ENCODE measurements at places on chromosomes 12 and 14.
A peak's percentile ranks its signal among the peaks of the same experiment; 100 is the strongest.

- no peak for DNase-seq
These were observed 367.3 kb downstream of the C12orf50 start for GRCh38 chr12:87661786-87662377.

DNA sequence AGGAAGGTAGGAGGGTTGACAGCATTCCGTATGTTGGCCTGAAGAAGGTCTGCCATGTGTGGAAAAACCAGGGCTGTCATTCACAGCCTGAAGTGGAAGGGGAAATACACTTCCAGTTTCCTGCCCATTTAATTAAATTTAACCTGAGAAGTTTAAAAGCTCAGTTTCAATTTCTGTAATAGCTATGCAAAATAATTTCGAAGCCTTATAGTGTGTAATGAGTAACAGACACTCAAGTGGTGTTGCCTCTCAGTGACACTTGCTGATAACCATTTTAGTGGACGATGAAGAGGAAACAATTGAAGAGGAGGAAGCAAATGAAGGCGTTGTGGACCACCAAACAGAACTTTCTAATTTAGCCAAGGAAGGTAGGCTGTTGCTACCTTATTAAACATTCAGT is 44.8 kb downstream of the EP400 start:
- no peak for DNase-seq

GRCh38 chr14:75522224-75522982 is at the start of gene BATF:
BATF (plus strand) TSS chr14:75522469; CDS start chr14:75522683, 214 bp downstream.
- no peak for DNase-seq

- DNase-seq = no peak
These were observed 66.7 kb downstream of the GALNT16 start for GRCh38 chr14:69326611-69327010.

DNA sequence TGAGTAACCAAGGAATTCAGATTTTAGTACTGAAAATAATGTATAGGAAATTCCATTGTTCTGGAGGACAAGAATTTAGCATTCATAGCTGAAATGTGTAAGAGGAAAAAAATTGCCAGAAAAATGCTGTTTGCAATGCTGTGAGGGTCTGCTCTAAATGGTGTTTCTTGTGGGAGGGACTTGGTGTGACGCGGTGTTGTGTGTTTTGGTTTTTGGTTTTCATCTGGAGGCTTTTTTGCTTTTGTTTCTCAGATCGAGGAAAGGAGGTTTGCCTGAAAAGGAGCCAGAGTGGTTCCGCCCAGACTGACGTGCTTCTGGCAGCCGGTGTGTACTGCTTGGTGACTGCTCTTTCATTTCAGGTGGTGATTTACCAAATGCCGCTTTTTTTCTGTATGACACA is 211.8 kb upstream of the HMGA2 start:
- DNase-seq = no peak

GRCh38 chr14:89254166-89254909 is 162.7 kb downstream of the FOXN3 start:
- peak; percentile 64 for DNase-seq

DNA sequence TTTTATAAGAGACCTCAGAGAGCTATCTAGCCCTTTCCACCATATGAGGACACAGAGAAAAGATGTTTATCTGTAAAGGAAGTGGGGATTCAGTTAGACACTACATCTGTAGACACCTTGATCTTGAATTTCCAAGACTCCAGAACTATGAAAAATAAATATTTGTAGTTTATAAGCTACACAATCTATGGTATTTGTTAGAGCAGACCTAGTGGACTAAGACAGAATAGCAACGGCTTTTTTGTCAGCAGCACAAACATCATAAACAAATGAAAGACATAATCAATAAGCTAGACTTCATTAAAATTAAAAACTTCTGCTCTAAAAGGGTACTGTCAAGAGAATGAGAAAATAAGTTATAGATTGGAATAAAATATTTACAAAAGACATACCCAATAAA is 810.1 kb downstream of the FSCB start:
- DNase-seq = no peak

DNA sequence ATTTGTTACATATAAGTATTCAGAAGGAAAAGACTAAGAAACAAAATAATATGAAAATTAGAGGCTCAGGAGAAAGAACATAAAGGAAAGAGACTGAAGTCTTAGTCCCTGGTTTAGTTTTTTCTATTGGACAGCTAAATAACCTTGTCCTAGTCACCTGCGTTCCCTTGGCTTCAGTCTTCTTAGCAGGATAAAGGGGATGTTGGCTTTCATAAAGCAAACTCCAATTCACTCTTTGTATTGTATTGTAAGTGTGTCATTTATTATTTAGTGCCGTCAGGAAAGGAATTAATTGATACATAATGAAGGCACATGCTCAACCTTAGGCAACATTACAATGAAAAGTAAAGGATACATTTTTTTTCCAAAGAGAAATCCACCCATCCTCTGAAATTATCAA is 190.3 kb upstream of the PPFIA2 start:
- DNase-seq = no peak

DNA sequence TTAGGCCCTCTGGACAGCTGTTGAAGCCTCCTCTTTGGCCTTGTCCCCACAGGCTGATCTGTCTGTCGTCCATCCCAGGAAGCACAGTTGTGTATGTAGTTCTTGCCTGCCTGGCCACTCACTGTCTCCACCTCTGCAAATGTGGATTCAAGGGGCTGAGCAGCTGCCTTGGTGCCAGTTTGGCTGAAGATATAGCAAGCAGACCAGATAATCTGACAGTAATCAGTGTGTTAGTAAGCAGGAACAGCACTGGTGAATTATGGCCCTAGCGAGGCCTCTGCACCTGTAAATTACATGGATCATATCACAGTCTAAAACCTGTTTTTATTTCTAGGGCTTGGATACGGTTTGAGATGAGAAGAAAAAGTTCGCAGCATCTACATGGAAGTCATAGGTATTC is 282.5 kb upstream of the NOS1 start:
- DNase-seq = no peak

DNA sequence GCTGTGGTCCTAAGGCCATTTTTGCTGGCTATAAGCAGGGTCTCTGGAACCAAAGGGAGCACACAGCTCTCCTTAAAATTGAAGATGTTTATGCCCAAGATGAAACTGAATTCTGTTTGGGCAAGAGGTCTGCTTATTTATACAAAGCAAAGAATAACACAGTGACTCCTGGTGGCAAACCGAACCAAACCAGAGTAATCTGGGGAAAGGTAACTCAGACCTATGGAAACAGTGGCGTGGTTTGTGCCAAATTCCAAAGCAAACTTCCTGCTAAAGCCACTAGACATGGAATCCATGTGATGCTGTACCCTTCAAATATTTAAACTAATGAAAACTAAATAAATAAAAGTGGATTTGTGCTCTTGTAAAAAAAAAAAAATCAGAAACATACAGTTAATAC is 29.6 kb upstream of the BICDL1 start:
- no peak for DNase-seq

DNA sequence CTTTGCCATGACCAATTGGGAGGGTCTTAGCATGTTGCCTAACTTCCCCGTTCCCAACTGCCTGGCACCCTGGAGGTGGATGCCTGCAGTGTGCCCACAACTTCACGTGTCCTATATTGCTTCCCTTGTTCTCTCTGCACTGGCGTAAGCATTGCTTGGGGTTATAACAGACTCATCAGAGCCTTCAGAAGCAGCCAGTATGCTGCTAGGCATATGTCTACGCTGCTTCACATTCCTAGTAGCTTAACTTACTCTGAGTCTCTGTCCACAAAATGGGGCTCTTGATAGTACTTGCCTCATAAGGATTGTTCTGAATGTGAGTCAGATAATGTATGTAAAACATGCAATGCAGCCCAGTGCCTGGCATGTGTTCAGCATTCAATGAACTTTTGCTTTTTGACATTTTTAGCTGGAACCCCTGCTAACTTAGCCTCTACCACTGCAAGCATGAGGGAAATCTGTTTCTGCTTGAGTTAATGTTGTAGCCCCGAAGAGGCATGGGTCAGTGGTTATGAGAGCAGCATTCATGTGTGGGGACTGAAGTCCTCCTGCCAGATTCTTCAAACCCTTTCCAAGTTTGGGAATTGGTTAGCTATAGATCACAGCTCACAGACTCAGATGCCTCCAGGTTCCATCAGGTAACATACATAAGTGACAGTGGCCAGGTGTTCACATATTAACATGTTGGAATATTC is 2.8 kb downstream of the SLC5A8 start:
- no peak for DNase-seq

DNA sequence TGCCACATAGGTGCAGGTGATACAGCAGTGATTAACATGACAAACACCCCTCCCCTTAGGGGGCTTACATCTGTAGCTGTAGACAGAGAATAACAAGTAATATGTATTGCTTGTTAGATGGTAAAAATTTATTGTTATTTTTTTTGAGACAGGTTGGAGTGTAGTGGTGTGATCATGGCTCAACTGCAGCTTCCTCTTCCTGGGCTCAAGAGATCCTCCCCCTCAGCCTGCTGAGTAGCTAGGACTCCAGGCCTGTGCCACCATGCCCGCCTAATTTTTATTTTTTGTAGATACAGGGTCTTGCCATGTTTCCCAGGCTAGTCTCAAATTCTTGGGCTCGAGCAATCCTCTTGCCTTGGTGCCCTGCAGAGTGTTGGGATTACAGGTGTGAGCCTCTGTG is 19.8 kb downstream of the DIP2B start:
- no peak for DNase-seq

DNA sequence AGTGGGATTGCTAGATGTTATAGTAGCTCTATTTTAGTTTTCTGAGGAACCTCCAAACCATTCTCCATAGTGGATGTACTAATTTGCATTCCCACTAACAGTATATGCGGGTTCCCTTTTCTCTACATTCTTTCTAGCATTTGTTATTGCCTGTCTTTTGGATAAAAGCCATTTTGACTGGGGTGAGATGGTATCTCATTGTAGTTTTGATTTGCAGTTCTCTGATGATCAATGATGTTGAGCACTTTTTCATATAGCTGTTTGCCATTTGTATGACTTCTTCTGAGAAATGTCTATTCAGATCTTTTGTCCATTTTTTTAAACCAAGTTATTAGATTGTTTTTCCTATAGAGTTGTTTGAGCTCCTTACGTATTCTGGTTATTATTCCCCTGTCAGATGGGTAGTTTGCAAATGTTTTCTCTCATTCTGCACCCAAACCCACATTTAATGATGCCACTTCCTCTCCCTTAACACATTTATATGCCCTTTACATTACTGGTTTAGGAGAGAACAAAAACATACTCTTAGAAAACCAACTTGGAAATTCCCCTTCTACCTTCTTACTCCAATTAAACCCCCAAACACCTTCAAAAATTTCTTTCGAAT is 48.2 kb downstream of the NELL2 start:
- no peak for DNase-seq

GRCh38 chr14:50001151-50001998 is 108.5 kb downstream of the ARF6 start:
- no peak for DNase-seq

DNA sequence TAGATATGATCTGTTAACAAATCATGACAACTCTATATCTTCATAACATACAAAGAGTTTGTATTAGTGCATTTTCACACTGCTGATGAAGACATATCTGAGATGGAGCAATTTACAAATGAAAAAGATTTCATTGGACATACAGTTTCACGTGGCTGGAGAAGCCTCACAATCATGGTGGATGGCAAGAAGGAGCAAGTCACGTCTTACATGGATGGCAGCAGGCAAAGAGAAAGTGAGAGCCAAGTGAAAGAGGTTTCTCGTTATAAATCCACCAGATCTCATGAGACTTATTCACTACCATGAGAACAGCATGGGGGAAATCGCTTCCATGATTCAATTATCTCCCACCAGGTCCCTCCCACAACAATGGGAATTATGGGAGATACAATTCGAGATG is 157.6 kb downstream of the DUSP6 start:
- no peak for DNase-seq

DNA sequence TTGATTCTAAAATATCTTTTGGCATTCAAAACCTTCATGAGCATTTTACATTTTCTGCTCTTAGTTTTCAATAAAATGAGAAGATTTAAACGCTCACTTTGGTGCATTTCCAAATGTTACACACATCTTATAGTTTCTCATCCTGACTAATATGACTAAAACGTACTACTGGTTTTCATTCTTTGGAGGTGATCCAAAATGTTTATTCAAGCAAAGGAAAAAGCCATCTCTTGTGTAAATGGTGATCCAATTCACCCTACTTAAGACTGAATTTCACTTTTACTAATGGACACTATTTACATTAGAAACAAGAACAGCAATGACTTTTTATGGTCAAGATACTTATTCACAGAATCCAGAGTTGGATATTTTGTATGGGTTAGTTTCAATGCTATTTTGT is 86.6 kb downstream of the KITLG start:
- no peak for DNase-seq

- DNase-seq = no peak
These were observed 33.9 kb downstream of the CEP290 start for GRCh38 chr12:88108021-88108420.

DNA sequence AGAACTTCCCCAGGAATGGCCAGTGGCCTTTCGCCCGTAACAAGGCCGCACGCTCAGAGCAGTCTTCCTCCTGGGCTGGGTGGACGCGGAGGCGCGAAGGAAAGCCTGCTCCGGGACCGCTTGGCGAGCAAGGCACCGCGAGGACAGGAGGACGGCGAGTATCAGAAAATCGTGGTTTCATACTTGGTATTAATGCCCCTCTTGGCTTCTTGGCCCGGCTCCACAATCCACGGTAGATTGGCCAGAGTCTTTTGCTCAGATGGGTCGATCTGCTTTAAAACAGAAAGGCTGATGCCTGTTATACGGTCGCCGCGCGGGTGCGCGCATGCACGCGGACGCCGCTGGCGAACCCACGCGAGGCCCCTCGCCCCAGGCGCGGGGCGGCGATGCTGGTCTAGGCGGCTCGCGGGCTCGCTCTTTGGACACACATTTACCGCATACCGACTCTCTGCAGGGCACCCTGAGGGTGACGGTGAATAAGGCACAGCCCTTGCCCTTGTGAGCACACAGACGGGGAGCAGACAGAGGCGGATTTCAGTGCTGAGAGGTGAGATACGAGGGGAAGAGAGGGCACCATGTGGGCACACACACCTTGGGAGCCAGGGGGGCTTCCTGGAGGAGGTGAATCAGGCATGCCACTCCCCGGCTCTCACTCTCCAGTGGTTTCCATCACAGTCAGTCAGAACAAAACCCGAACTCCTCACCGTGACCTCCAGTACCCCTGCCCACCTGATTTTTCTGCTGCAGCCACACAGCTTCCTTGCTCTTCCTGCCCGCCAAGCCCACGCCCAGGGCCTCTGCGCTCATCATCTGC is 100.7 kb downstream of the APAF1 start:
- no peak for DNase-seq

DNA sequence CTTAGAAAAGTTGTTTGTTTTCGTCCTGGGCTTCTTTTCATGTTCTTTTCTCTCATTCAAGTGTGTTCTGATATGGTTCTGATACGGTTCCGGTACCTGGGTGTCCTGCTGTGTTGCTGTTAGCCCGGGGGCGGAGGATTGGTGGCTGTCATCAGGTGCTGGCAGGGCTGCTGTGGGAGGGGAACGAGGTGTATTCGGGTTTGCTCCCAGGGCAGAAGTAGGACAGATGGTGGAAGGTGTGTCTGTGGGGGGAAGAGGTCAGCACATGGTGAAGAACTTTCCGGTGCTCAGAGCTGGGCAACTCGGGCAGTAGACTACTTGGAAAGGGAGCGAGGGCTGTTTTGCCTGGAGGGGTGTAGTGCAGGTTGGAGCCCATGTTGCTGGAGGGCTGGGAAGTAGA is 70.2 kb downstream of the SLC25A47 start:
- no peak for DNase-seq

- DNase-seq = peak; percentile 7
These were observed 20.0 kb downstream of the BORCS5 start for GRCh38 chr12:12376646-12377448.

All from NCI-H187 treated with DMSO at 0.1 percent for 48 hours (cell line).